ENCODE measurements at places on chromosomes 11 and 22.

- DNase-seq, result no peak
Observed at GRCh38 chr22:25142102-25142501, 57.6 kb upstream of the CRYBB3 start.

GRCh38 chr22:50016988-50017700 is 4.6 kb upstream of the IL17REL start:
- no peak for DNase-seq

GRCh38 chr22:20591660-20592310 is 84.4 kb downstream of the MED15 start:
- no peak for DNase-seq

DNA sequence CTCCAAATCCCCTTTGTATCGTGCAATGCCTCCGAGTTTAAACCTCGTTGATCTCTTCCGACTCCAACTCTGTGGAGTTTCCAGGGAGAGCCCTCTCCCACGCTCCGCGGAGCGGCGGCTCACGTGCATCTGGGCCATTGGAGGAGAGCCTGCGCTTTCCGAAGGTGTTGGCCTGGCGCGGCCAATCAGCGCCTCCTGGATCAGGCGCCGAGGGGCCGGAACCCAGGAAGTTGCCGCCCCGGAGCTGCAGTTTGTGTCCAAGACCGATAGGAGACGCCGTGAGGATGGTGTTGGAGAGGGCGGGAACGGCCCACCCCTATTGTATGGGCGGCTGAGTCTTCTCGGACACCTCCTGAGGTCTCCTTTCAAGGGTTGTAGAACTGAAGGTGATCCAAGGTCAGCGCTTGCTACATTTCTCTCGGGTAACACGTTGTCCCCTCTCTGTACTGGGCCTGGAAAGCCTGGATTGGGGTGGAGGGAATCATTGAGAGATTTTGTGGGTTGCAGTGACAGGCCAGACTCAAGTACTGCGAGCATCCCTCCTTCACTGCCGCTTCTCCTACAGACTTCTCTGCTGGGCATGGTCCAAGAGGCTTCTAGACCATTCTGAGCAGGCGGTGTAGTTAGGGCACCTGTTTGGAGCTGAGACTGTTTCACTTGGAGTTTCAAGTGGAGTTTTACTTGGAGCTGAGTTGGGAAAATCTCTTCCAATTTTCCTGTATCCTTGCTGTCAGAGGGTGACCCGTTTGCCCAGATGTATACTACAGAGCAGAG is 1.7 kb downstream of the ADAMTS15 start:
- DNase-seq, result peak; percentile 51

DNA sequence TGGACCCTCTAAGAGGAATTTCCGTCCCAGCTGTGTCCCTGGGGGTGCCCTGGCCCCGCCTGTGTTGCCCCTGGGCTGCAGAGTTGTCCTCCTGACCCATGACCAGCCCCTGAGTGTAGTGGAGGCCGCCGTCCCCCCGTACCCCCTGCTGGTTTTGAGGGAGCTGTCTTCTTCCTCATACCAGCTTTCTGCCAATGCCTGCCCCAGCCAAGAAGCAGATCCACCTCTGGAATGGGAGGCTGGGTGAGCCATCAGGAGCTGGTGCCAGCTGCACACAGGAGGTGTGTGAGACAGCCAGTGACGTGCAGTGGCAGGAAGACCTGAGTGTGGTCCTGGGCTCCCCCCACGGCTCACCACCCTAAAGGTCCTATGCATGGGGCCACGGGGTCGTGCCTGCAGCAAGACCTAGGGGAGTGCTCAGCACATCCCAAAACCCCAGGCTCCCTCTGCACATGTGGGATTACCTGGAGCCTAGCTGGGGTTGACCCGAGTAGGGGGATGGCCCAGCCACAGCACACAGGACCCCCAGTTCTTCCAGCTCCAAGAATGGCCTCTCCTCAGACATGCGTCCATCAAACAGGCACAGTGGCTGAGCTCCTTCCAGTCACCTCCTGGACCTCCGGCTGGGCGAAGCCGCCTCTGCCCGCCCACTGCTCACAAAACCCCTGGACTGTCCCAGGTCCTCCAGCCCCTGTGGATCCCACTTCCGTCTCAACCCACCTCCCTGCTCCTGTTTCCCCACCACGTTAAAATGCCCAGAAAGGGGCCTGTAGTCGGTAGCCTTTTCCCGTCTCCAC is 647.6 kb downstream of the BRD1 start:
- no peak for DNase-seq

- DNase-seq, result no peak
Observed at GRCh38 chr11:58739725-58740430, 8.1 kb upstream of the GLYAT start.

GRCh38 chr11:73529204-73529530 is 68.7 kb downstream of the FAM168A start:
- DNase-seq, result no peak

DNA sequence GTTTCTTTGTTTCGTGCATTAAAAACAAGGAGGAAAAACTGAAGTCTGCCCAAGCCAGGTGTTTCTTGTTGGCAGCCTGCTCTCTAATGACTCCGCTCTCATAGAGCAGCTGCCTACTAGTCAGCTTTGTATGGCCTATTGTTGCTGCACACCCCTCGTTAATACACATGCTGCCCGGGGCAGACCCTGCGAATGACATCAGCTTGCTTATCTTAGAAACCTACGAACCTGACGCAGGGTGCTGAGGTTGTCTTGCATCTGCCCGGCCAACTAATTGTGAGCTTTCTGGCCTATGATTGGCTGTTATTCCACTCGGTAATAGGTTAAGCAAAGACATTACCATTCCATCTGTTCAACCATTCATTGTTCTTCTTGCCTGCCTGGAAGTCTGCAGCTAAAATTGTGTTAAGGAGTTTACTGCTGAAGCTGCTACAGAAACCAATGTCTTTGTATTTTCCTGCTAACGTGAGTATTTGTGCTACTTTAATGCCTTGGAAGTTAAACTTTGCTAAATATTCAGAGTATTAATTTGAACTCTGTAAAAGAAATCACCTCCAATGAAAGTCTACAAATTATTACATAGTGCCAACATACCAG is 37.5 kb downstream of the ZC3H12C start:
- DNase-seq, result peak; percentile 100

DNA sequence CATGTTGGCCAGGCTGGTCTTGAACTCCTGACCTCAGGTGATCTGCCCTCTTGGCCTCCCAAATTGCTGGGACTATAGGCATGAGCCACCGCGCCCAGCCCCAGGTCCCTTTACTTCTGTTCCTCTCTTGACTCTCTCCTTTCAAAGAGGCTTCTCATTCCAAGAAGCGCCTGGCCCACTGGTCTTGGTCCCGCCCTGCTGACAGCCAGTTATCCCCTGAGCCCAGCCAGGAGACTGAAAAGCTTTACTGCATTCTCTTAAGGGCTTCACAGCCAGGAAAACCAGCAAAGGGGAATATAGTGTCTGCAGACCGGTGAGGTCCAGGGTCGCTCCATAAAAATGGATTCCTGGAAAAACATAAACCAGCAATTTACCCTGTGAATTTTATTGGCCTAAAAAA is 68.3 kb downstream of the NFAM1 start:
- no peak for DNase-seq

- no peak for DNase-seq
Observed at GRCh38 chr11:57761301-57762234, at the start of gene CTNND1. CTNND1 (plus strand) TSS chr11:57761802; CDS start chr11:57791479, 29,677 bp downstream.

GRCh38 chr11:116777056-116777455 is 4.3 kb upstream of the BUD13 start:
- no peak for DNase-seq

DNA sequence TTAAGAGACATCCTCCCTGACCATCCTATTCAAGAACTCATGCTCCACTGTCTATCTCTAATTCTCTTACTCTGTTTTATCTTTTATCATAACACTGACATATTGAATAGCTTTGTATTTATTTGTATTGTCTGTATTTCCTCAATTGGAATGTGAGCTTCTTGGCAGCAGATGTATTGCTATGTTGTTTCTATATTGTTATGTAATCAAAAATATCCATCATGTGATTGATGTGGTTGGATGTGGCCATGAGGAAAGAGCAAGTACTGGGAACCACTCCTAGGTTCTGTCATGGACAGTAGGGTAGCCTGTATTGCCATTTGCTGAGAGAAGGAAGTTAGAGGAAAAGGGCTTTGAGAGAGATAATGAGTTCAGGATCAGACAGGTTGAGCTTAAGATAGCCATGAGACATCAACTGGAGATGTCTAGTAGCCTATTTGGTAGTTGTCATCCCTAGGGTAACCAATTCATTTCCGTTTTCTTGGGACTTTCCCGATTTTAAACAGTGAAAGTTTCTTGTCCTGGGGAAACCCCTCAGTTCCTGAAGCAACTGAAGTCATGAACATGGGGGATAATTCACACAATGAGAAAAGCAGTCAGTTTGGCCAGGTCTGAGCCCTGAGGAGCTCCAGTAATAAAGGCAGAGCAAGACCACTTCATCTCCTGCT is 404.5 kb downstream of the INSC start:
- no peak for DNase-seq

- no peak for DNase-seq
Observed at GRCh38 chr11:131640320-131640719, 269.9 kb downstream of the NTM start.

DNA sequence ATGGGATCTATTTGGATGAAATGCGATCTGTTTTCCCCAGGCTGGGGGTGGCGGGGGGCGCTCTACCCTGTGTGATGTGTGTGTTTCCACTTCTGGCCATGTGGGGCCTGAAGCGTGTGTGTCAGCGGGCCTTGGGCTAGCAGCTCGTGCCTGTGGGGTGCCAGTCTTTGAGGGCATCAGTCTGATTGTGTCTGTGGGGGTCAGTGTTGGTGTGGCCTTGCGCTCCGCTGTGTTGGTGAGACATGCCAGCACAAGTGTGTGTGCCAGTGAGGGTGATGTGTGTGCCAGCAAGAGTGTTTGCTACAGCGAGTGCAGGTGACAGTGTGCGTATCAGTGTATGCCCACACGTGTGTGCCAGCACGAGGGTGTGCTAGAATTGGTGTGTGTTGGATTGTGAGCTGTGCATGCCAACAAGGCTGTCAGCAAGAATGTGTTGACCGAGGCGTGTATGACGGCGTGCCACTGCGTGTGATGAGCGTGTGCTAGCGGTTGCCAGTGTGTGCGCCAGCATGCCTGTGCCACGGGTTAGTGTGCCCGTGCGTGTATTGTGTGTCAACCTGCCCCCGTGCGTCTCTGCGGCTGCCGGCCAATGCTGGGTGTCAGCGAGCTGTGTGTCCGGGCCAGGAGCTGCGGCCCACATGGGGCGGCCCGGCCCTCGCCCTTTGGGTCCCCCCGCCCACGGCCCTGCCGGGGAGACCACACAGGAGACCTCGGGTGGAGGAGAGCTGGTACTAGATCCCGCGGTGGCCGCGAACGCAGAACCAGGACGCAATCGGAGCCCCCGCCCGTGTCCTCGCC is 519 bp downstream of the ARRB1 start:
- peak; percentile 57 for DNase-seq

DNA sequence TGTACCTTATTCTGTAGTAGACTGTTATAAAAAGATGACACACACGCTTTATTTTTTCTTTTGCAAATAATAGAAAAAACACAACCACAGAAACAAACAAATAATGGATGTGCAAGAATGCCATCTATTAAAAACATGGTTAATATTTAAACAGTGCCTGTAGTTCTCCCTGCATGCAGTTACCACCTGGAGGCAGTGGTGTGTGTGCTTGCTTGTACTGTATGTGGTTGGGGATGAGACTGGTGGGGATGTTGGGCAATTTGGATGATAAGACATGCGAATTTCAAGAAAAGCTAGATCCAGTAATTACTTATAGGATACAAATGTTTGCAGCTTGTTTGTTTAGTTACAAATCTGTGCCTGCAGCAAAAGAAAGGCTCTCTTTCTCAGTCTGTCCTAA is 3.6 kb downstream of the C11orf87 start:
- DNase-seq, result peak; percentile 23

- DNase-seq, result peak; percentile 70
Observed at GRCh38 chr22:22463855-22464540, 44.5 kb downstream of the ZNF280B start.

GRCh38 chr11:1224111-1224490 is 1.2 kb downstream of the MUC5B start:
- no peak for DNase-seq

- no peak for DNase-seq
Observed at GRCh38 chr22:23233084-23233531, 52.8 kb downstream of the BCR start.

DNA sequence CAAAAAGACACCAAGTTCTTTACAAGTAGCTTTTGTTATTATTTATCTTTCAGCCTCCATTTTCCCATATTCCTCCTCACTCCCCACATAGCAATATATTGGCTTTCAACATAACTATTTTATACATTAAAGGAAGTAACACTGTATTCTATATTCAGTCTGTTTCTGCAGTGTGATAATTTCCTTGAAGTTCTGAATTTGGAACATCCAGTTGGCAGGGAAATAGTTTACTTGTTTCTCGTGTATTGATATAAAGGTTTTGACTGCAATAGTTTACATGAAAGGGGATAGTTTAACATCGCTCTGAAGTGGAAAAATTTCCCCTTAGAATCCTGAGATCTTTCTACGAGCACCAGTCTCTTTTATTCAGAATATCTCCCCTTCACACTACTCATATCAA is 341.5 kb upstream of the ANO3 start:
- no peak for DNase-seq

- no peak for DNase-seq
Observed at GRCh38 chr11:41713030-41713429, 253.6 kb upstream of the LRRC4C start.

- no peak for DNase-seq
Observed at GRCh38 chr22:44055805-44056204, 31.7 kb downstream of the PARVB start.

DNA sequence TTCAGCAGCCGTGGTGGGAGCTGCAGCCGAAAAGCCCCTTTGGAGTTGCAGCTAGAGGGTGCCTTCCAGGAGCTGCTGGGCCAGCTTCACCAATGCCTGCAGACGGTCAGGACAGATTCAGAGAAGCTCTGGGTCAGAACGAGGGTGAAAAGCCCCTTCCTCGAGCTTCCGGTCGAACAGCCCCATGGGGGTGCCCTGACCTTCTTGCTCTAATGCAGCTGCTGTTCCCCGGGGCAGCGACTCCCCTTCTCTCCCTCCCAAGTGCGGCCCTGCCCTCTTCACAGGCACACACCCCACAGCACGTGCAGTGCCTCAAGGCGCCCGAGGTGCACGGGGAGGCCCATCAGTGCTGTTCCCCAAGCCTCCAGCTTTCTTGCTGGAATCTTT is 9.6 kb upstream of the IFITM3 start:
- no peak for DNase-seq

DNA sequence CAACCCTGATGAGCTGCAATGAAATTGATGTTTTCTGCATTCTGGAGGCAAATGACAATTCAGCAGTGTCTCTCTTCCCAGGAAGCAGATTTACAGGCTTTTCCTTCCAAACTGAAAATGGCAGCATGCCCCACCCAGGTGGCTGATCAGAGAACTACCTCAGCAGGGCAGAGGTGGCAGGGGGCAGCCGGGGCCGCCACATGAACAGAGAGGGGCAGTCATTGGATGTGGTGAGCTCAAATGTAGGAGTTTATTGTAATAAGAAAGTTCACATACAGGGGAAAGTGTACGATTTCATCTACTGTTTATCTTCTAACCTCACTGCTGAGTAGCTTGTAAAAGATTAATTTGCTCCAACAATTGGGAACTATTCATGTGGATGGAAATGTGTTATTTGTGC is 15.7 kb upstream of the PARVA start:
- peak; percentile 31 for DNase-seq

GRCh38 chr11:60281485-60281884 is 1.0 kb downstream of the MS4A4A start:
- no peak for DNase-seq

Data from NCI-H1417 (cell line).